Placental epithelial cell (primary cell): ENCODE measurements at places on chromosomes 16 and 17. TPM values are rescaled to one million over a fixed set of nuclear protein-coding genes. Genes with fewer than 3 reads are reported as not detected.

Gene KRT34
- 0.39 and 9.7 TPM in 2 replicates for total RNA-seq

Gene SPNS2
- total RNA-seq = 0.79 and 1.5 TPM in 2 replicates

Gene DNAI2
- not detected in 2 replicates for total RNA-seq

Gene SLC13A2
- total RNA-seq = not detected in 2 replicates

Gene CDH15
- total RNA-seq = not detected in 2 replicates

Gene ZFP3
- 3.1 and 4.4 TPM in 2 replicates for total RNA-seq

Gene KRTAP4-9
- not detected in 2 replicates for total RNA-seq

Gene CSH2
- not detected in 2 replicates for total RNA-seq

Gene VMO1
- 0.33 TPM in 1 of 2 replicates, not detected in the other for total RNA-seq

Gene YPEL2
- 13.6 and 14.5 TPM in 2 replicates for total RNA-seq

Gene TELO2
- total RNA-seq = 15.3 and 18.9 TPM in 2 replicates

Gene SLFN12
- 27.5 and 45.8 TPM in 2 replicates for total RNA-seq

Gene GPATCH8
- total RNA-seq = 22.6 and 28.7 TPM in 2 replicates

Gene PDILT
- not detected in 2 replicates for total RNA-seq

Gene VTN
- total RNA-seq = under 0.01 and 0.54 TPM in 2 replicates

Gene CACNG1
- total RNA-seq = not detected in 2 replicates

Gene PPM1E
- total RNA-seq = not detected in 2 replicates

Gene KRTAP4-1
- not detected in 2 replicates for total RNA-seq

Gene C16orf92
- not detected in 2 replicates for total RNA-seq

Gene TP53TG3D
- total RNA-seq = 0.11 TPM in 1 of 2 replicates, not detected in the other

Gene SMIM22
- total RNA-seq = not detected in 2 replicates

Gene CDH3
- total RNA-seq = 48.5 and 61.6 TPM in 2 replicates

Gene TMEM88
- total RNA-seq = 2.0 and 3.3 TPM in 2 replicates

Gene SLFN14
- total RNA-seq = not detected in 2 replicates

Gene C17orf100
- total RNA-seq = 0.43 and 2.0 TPM in 2 replicates

Gene ASB16
- 0.11 TPM in 1 of 2 replicates, not detected in the other for total RNA-seq

Gene FAM20A
- 0.39 TPM in 1 of 2 replicates, not detected in the other for total RNA-seq

Gene CBX4
- 15.3 and 15.4 TPM in 2 replicates for total RNA-seq

Gene CBLN1
- not detected in 2 replicates for total RNA-seq

Gene RAMP2
- 0.79 TPM in 1 of 2 replicates, not detected in the other for total RNA-seq

Gene RAB26
- total RNA-seq = 0.33 and 0.39 TPM in 2 replicates

Gene MTSS2
- total RNA-seq = 65.9 and 66.7 TPM in 2 replicates

Gene DRG2
- total RNA-seq = 33.4 and 48.9 TPM in 2 replicates

Gene B4GALNT2
- not detected in 2 replicates for total RNA-seq

Gene ZNF747
- 21.5 and 25.1 TPM in 2 replicates for total RNA-seq

Gene OTOP2
- total RNA-seq = not detected in 2 replicates

Gene CALCOCO2
- 41.6 and 53.0 TPM in 2 replicates for total RNA-seq

Gene UBALD1
- 18.5 and 19.6 TPM in 2 replicates for total RNA-seq

Gene CKLF
- 32.9 and 70.3 TPM in 2 replicates for total RNA-seq

Gene TBC1D3L
- total RNA-seq = 10.1 and 21.6 TPM in 2 replicates

Gene TEDC2
- total RNA-seq = 3.9 and 8.7 TPM in 2 replicates

Gene ITGAX
- total RNA-seq = not detected in 2 replicates

Gene FLCN
- 55.7 and 57.5 TPM in 2 replicates for total RNA-seq

Gene KRTAP2-2
- total RNA-seq = not detected in 2 replicates

Gene CLEC18A
- 0.39 and 0.43 TPM in 2 replicates for total RNA-seq

Gene CDC27
- total RNA-seq = 37.3 and 80.1 TPM in 2 replicates

Gene TLE7
- not detected in 2 replicates for total RNA-seq

Gene RPS2
- 1,769 and 2,866 TPM in 2 replicates for total RNA-seq

Gene HBA1
- not detected in 2 replicates for total RNA-seq

Gene CACNA1G
- total RNA-seq = under 0.01 TPM in 1 of 2 replicates, not detected in the other
